ENCODE measurements at places on chromosomes 2 and 18.

GRCh38 chr18:79139206-79139605 lies 70.0 kb downstream of the ATP9B start:
- no peak for DNase-seq

- DNase-seq = no peak
Observed at GRCh38 chr2:104415284-104415683, 438.6 kb upstream of the POU3F3 start.

DNA sequence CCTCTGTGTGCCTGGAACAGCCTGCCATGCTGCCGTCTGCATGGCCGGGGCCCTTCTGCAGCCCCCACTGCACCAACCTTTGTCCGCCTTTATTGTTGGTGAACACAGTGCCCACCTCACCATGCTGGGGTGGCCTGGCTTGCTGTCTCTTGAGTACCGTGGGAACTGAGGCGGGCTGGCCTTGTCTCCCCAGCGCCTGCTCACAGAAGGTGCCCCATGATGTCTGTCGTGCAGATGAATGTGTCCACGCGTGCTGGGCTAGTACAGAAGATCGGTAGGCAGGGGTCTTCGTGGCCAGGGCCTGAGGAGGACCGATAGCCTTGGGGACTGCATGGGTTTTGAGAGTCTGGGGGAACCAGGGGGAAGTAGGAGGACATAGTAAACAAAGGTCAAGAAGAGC lies 242.4 kb downstream of the LDLRAD4 start:
- no peak for DNase-seq

DNA sequence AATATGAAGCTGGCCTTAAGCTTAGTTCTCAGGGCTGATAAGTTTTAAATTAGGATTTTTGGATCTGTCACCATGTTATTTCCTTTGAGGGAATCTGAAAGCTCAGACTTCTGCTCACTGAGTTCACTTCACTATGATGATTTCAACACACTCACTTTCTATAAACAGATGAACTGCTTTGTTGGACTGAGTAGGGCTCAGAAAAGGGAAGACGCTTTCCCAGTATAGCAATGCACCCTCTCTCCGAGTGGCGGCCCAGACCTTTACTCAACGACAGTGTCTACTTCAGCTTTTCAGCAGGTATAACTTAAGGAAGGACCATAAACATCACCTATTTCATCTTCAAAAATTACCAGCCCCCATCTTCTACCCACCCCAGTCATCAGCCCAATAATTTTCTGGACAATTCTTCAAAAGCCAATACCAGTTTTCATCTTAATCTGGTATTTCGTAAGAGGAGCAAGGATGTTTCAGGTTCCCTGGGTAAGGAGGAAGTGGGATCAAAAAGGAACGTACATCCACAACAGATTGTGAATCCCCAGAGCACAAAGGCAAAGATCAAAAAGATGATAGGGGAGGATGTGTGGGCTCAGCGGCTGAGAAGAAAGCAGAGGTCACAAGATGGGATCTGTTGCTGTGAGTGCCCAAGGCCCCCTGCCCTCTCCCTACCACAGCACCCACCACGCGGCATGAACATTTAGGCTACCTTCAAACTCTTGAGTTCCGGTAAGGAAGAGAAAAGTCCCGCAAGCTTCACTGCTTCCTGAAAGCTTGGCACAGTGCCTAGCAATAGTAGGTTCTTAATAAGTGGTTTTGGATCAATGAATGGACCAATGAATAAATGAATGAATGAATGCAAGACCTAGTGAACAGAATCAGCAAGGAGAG lies 41.9 kb downstream of the LPIN2 start:
- no peak for DNase-seq

- no peak for DNase-seq
Observed at GRCh38 chr2:109660046-109660860, 46.1 kb downstream of the SOWAHC start.

- no peak for DNase-seq
Observed at GRCh38 chr2:169158874-169159273, 89.5 kb downstream of the DHRS9 start.

Data from retinal pigment epithelial cell (primary cell).